ENCODE measurements at places on chromosomes 16 and 17.

GRCh38 chr16:66446737-66447136 is 19.6 kb downstream of the BEAN1 start:
- no peak for DNase-seq

- no peak for DNase-seq
Measured at GRCh38 chr16:14531101-14531500, 99.0 kb downstream of the PARN start.

DNA sequence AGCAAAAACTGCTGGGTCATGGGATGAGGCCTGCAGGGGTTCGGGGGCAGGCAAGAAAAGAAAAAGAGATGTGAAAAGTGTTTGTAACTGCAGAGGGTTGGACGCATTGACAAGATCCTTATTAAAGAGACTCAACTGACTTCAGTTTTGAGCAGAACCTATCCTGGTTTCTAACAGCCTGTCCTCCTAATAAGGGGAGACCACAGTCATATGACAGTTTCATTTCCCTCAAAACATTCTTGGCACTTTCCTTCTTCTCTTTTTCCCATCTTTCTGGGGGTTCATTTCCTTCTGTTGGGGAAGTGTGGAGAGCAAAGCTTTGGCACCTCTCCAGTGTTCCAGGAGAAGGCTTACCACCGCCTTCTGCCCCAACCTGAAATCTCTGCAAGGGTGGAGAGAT is 118.5 kb downstream of the MAF start:
- no peak for DNase-seq

GRCh38 chr16:10465821-10466220 is 80.0 kb downstream of the ATF7IP2 start:
- DNase-seq, result no peak

- DNase-seq, result no peak
Measured at GRCh38 chr16:11326084-11326736, 19.0 kb upstream of the RMI2 start.

DNA sequence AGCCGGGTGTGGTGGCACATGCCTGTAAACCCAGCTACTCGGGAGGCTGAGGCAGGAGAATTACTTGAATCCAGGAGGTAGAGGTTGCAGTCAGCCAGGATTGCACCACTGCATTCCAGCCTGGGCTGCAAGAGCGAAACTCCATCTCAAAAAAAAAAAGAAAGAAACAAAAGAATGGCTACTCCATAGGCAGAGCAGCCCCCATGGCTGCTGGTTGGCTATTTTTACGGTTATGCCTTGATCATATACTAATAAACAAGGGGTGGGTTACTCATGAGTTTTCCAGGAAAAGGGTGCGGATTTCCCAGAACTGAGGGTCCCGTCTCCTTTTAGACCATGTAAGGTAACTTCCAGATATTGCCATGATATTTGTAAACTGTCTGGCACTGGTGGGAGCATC is 76.2 kb upstream of the TMEM97 start:
- DNase-seq, result no peak

DNA sequence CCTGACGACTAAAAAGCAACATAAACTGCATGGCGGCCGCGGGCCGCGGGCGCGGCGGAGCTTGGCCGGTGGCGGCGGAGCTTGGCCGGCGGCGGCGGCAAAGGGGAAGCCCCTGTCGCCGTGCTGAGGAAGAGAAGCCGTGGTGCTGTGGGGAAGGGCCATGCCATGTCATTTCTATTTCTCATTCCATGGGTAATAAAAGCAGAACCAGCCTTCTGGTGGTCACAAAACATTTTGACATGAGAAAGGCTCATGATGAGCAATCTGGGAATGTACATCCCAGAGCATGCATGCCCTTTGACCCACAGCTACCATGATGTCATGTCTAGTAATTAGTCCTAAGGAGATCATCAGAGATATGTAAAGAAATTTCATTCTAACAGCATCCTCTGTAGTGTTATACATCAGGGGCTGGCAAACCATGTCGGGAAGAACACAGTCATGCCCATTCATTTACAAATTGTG is 23.9 kb upstream of the HEATR6 start:
- no peak for DNase-seq

GRCh38 chr17:59451706-59452105 is 113.7 kb upstream of the DHX40 start:
- DNase-seq, result no peak

GRCh38 chr16:72962347-72962746 is 85.6 kb downstream of the ZFHX3 start:
- no peak for DNase-seq

GRCh38 chr16:29664091-29664921 is 1.3 kb downstream of the SPN start:
- no peak for DNase-seq

DNA sequence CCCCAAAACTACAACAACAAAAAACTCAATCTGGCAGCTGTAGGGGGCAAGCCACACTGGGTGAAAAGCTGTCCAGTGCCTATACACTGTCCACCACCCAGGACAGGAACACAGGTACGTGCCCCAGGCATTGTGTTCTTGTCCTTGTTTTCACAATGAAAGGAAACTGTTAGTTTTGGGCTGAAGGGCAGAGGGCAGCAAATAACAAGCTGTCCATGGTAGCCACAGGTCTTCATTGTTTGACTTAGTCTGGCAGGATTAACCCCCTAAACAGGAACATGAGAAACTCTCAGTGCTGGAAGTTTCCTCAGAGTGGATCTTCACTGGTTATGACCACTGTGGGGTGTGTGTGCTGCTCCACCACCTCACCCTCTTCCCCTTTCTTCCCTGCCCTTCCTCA is 224.6 kb upstream of the N4BP1 start:
- no peak for DNase-seq

- DNase-seq, result no peak
Measured at GRCh38 chr17:27282054-27282551, 11.8 kb upstream of the WSB1 start.

GRCh38 chr16:25922438-25922837 is 230.7 kb downstream of the HS3ST4 start:
- DNase-seq, result no peak

DNA sequence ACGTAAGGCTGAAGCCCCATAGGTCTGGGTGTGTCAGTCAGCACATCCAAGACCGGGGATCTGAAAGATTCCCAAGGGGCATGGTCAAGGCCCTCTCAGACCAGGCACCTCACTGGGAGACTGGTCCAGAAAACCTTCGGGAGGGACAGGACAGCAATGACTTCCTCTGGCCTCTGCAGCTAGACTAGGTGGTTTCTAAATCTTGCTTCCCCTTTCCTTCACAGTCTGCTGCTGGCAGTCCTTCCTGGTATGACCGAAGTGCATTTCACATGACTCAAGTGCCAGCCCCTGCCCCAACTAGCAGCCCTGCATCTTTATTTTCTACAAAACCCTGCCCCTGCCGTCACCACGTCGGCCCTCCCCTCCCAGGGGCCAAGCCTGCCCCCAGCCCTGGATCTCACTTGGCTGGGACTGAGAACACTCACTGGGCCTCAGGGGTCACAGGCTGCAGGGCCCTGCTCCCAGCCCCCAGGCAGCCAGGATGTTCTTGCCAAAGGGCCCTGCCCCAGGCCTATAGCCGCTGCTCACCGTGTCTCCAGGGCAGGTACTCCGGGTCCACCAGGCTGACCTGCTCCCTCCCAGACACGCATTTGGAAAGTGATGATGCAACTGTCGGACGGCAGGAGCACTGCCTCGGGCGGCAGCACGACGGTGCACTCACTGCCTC is 18.3 kb downstream of the POLR3K start:
- DNase-seq, result no peak

GRCh38 chr16:600781-601180 is 10.9 kb downstream of the RAB40C start:
- no peak for DNase-seq

- no peak for DNase-seq
Measured at GRCh38 chr16:49330562-49331201, 42.9 kb upstream of the C16orf78 start.

GRCh38 chr17:60599220-60599619 is 773 bp upstream of the PPM1D start:
- no peak for DNase-seq

- no peak for DNase-seq
Measured at GRCh38 chr17:82740906-82741759, 5.7 kb downstream of the FN3K start.

- no peak for DNase-seq
Measured at GRCh38 chr16:57970970-57971369, at the start of gene CNGB1. CNGB1 (minus strand) TSS chr16:57971128; CDS start chr16:57967286, 3,842 bp downstream.

GRCh38 chr17:7191069-7191468 is 11.9 kb upstream of the ASGR1 start:
- no peak for DNase-seq

DNA sequence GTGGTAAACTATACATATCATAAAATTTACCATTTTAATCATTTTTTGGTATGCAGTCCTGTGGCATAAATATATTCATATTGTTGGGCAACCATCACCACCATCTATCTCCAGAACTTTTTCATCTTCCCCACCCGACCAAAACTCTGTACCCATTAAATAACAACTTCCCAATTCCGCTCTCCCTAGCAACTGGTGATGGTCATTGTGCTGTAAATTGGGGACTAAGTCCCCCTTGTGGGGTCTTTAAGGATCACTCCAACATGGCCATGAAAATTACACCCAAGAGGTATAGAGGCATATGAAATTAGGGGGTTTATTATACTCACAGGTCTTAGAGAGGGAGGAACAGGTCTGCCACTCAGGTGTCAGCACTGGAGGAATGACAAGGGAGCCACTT is 57.4 kb upstream of the NKD1 start:
- DNase-seq, result no peak

GRCh38 chr17:64358261-64358788 is 32.3 kb downstream of the PECAM1 start:
- DNase-seq, result no peak

DNA sequence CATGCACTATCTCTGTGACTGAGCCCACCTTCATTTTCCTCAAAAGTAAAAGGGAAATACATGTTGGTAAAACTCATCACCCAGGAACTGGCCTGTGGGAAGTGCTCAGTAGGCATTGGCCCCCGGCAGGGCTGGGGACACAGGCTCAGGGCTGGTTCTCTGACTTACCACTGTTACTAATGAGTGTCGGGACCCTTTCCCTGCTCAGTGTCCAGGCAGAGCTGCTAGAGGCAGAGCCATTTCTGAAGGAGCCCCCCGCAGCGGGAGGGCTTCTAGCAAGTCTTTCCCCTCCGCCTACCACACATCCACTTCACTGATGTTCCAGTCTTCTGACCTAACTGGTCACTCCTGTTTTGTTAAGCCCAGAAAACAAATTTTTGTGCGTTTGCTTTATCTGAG is 1.7 kb upstream of the PEMT start:
- no peak for DNase-seq

DNA sequence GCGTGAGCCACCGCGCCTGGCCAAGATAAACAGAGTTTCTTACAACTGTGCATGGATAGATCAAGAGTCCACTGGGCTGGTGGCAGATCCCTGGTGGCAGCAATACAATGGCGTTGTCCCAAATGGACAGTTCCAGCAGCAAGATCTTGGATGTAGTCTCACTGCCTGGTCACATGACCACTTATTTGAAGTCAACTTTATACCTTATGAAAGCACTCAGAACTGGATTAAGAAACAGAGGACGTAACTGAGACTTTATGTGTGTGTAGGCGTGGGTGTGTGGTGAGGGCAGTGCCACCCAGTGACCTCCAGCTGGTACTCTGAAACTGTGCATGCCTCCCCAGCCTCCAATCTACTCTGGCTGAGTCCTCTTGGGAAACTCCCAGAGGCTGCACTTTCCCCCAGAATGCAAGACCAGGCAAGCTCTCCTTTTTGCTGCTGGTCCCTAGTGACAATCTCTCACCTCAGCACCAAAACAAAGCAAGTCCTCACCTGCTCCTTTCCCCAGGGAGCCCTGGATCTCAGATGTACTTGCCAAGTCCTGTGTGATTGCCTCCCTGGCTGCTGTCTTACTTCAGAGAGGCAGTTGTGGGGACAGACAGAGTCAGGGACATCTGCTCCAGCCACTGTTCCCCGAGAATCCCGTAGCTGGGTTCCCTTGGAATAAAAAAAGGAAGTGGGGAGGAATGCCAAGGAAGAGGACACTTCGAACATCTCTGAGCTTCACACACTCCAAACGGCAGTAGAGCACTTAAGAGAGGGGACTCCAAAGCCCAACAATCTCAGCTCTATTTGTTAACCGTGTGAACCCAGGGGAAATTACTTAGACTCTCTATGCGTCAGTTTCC is 11.7 kb upstream of the ST6GALNAC2 start:
- DNase-seq, result no peak

GRCh38 chr17:75159196-75160031 is 5.1 kb upstream of the JPT1 start:
- DNase-seq, result no peak

- peak; percentile 87 for DNase-seq
Measured at GRCh38 chr17:49414622-49415350, at the start of gene PHB1. PHB1 (minus strand) TSS chr17:49414882; CDS start chr17:49413264, 1,618 bp downstream.

- DNase-seq, result no peak
Measured at GRCh38 chr16:56629531-56629930, 2.9 kb upstream of the MT1M start.

GRCh38 chr16:72938795-72939164 is 109.1 kb downstream of the ZFHX3 start:
- DNase-seq, result no peak

GRCh38 chr16:24418733-24419132 is 120.6 kb upstream of the RBBP6 start:
- DNase-seq, result no peak

GRCh38 chr17:31596382-31597323 is 205.2 kb downstream of the RAB11FIP4 start:
- DNase-seq, result no peak

- DNase-seq, result no peak
Measured at GRCh38 chr17:1154704-1155103, 25.1 kb downstream of the ABR start.

DNA sequence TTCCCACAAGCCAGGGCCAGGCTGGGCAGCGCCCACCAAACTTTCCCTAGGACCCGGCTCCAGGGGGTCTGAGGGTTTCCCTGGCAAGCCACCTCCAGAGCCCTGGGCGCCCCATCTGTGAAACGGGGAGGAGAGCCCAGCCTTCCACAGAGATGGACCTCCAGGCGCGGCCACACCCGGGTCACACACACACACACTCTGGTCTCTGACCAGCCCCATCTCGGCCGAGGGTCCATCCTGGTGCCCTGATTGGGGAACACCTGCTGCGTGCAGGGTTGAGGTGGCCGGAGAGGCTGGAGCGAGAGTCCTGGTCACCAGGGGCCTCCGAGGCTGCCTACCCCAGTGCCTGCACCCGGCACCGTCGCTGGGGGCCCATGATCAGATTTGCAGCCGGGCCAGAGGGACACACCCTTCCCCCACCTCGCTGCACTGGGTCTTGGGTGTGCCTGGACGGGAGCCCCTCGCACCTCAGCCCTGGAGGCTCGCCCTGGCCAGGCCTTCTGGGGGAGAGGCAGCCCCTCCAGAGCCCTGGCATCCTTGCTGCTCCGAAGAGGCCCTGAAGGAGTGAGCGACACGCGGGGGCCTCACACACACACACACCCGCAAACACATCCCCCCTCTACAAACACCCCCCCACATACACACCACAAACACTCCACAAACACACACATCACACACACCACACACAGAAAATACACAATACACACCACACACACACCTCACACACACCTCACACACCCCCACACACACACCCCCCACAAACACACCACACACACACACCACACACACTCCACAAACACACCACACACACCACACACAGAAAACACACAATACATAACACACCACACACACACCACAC is 29.7 kb downstream of the SLC25A10 start:
- DNase-seq, result no peak

GRCh38 chr17:19345486-19346350 is 16.8 kb downstream of the B9D1 start:
- DNase-seq, result no peak
